Sigmoid colon (tissue), 7 donors: ENCODE measurements at places on chromosomes 3 and 15. TPM values are rescaled to one million over a fixed set of nuclear protein-coding genes. Genes with fewer than 3 reads are reported as not detected.

- H3K4me1 ChIP-seq: peaks cover 10% of the 10 kb centered on the region
- H3K27ac ChIP-seq: peak overlapping the region; percentile 35
- H3K36me3 ChIP-seq: no peaks in the 10 kb centered on the region
- DNase-seq: no peak
These were observed 36.9 kb upstream of the MYZAP start for GRCh38 chr15:57554812-57555179.

Gene POLQ
- 2.0 TPM for polyA plus RNA-seq

DNA sequence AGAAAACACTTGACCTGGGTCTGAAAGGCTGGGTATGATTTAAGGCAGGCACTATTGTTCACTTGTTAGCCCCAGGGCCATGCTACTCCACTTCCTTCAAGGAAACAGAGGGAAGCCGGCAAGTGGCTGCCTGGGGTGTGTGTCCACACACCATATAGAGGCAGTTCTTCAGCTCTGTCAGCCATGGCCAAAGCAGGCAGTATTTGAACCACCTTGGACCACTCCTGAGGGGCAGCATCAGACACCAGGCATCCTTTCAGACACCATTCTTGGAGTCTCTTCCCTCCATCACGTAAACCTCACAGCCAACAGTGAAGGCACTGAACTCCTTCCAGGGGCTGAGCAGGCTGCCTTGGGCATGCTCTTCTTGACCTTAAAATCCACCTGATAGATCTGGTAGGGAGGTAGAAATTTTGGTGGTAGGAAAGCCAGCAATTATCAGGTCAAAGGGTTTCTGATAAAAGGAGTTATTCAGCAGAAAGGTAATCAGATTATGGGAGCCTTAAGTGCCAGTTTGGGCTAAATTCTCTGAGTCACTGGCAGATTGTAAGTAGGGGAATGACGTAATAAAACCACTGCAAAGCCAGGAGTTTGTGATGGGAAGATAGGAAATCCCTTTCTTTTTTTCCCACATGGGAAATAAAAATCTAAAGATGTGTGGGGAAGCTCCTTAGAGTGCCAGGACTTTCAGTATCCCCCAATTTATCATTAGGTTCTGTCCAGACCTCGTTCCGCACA, 20.2 kb downstream of the TGFBR2 start:
- H3K4me1 ChIP-seq: no peaks in the 10 kb centered on the region
- H3K27ac ChIP-seq: peak overlapping the region; percentile 66
- no peak for DNase-seq
- H3K27me3 ChIP-seq: no peaks in the 10 kb centered on the region
- no peaks in the 10 kb centered on the region for H3K36me3 ChIP-seq
- H3K4me3 ChIP-seq: no peak overlapping the region

- H3K27ac ChIP-seq: no peak overlapping the region
- no peak for DNase-seq
- H3K27me3 ChIP-seq: no peaks in the 10 kb centered on the region
- H3K36me3 ChIP-seq: no peaks in the 10 kb centered on the region
These were observed 2.1 kb upstream of the PRR20G start for GRCh38 chr3:127289706-127290575.

GRCh38 chr3:30625541-30626438, 19.4 kb downstream of the TGFBR2 start:
- peaks cover 91% of the 10 kb centered on the region for H3K4me1 ChIP-seq
- DNase-seq: no peak
- H3K27me3 ChIP-seq: no peaks in the 10 kb centered on the region
- peaks cover 14% of the 10 kb centered on the region for H3K36me3 ChIP-seq

DNA sequence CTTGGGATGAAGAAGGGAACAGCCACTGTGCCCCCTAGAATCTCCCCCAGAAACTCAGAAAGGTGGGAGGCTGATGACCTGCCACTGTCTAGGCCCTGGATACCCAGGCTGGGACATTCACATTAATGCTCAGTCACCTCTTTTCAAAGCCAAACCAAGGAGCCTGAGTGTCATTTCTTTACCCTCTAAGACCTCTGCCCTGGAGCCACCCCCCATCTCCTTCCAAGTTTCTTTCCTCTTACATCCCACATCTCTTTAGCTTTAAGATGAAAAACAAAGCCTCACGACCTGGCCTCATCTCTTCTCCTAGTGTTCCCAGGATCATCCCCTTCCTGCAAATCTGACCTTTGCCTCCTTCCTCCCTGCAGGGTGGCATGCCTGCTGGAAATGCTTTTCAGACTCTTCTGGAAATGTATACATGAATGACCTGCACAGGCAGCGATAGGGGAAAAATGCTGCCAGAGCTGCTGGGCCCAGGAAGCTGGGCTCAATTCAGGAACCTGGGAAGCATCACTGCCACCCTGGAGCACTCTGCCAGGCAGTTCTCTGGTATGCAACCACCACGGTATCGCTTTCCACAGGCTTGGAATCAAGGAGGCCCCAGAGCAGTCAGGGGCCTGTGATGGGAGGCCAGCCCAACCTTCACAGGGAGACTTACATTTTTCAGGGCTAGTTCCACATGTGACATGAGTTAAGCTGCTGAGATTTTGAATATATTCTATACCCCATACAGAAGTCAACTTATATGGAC, 67.6 kb downstream of the DAPK2 start:
- H3K4me3 ChIP-seq: no peak overlapping the region
- H3K27ac ChIP-seq: no peak overlapping the region
- peaks cover 8% of the 10 kb centered on the region for H3K4me1 ChIP-seq
- no peak for DNase-seq
